ENCODE measurements at places on chromosomes 6 and 20.

DNA sequence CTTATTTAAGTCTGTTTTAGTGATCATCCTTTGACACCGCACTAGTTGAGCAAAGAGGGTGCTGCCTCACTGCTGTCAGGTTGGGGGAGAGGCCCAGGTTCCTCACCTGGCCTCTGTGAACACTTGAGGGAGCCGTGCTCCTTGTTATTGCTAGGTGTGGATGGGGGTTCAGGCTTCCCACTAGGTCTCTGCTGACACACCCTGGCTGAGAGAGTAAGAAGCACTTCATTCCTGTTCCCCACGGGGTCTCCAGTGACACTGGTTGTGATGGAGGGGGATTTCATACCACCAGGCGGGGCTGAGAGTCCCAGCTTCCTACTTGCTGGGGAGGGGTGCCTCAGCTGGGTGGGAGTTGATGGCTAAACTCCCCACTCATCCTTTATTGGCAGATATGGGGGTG, 11.1 kb upstream of the NOTCH4 start:
- DNase-seq: no peak

- no peak for DNase-seq
Observed at GRCh38 chr6:136466777-136467176, 83.4 kb downstream of the MAP7 start.

GRCh38 chr6:91387290-91388059, 800.6 kb upstream of the MAP3K7 start:
- DNase-seq: no peak

DNA sequence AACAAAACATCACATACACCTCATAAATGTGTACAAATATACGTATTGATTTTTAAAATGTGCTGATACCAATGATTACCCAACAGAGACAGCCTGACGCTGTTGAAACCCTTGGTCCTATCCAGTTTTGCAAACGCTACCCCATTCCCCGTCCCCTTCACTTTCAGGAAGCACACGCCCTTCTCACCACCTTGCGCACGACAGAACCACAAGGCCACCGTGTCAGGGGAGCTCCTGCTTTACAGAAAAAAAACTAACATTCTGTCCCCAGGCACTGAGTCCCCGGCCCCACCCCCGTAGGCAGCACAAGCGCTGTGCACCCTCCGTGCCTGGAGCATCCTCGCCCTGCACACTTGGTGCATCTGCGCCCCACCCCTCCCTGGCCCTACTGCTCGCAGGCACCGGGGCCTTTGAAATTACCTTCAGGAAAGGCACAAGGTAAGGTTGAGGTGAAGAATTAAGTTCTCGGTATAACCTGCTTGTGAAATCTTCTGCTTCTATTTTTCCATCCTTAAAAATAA, 58.5 kb downstream of the TAF4 start:
- DNase-seq: no peak

DNA sequence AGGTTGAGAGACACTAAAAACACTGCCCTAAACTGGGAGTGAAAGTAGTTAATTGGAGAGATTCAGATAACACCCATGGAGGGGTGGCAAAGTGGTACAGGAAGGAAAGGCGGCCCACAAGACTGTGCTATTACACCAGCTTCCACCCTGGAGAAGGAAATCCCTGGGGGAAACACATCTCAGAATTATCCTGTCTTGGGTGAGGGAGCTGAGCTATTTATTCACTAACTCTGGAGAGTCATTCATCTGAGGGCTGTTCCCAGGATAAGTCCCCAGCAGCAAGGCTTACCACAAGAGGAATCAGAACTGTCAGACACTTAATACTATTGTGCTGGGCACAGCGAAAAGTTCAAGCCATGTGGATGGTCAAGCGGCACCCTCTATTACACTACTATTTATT, 9.9 kb downstream of the TBCC start:
- no peak for DNase-seq

GRCh38 chr6:138211048-138211581, 7.2 kb downstream of the PBOV1 start:
- no peak for DNase-seq

DNA sequence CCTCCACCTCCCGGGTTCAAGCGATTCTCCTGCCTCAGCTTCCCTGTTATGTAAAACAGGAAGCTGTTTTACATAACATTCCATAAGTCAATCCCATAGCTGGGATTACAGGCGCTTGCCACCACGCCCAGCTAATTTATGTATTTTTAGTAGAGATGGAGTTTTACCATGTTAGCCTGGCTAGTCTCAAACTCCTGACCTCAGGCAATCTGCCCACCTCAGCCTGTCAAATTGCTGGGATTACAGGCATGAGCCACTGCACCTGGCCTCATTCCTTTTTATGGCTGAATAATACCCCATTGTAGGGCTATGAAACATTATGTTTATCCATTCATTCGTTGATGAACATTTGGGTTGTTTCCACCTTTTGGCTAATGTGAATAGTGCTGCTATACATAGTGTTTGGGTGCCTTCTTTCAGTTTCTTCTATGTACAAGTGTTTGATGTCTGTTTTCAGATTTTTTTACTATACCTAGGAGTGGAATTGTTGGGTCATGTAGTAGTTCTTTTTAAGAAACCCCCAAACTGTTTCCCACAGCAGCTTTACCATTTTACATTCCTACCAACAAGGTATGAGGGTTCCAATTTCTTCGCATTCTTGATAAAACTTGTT, 138.7 kb upstream of the COL21A1 start:
- no peak for DNase-seq

DNA sequence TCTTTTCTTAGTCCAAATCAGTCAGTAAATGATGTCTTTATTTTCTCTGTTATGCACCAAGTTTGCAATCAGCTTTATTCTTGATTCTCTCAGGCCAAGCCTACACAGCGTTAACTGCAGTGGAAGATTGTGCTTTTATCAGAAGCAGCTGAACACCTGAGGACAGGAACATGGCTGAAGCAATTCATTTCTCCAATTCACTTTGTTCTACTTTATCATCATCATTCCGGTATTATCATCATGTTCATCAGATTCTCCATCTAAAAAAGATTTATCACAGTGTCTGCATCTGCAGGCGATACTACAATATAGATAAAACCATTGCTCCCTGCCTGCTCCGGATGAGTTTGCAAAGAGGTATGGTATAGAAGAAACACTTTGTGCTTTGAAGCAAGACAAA, 68.1 kb upstream of the STMND1 start:
- no peak for DNase-seq

GRCh38 chr6:70980727-70981126, 23.9 kb upstream of the B3GAT2 start:
- DNase-seq: no peak

DNA sequence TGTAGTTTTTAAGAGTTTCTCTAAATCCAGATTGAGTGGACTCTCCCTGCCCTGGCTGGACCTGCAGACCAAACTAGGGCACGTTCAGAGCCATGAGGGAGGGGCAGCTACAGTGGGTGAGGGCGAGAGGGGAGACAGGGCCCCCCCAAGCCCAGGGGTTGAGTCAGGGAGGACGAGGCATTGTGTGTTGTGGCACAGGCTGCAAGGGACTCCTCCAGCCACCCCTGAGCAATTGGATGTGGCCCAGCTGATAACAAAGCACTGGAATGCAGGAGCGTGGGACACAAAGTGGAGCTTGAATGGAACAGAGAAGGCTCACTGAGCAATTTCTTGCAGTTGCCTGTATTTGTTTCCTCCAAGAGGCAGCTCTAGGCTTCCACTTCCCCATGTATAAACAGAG, 43.5 kb upstream of the MYL9 start:
- DNase-seq: no peak

DNA sequence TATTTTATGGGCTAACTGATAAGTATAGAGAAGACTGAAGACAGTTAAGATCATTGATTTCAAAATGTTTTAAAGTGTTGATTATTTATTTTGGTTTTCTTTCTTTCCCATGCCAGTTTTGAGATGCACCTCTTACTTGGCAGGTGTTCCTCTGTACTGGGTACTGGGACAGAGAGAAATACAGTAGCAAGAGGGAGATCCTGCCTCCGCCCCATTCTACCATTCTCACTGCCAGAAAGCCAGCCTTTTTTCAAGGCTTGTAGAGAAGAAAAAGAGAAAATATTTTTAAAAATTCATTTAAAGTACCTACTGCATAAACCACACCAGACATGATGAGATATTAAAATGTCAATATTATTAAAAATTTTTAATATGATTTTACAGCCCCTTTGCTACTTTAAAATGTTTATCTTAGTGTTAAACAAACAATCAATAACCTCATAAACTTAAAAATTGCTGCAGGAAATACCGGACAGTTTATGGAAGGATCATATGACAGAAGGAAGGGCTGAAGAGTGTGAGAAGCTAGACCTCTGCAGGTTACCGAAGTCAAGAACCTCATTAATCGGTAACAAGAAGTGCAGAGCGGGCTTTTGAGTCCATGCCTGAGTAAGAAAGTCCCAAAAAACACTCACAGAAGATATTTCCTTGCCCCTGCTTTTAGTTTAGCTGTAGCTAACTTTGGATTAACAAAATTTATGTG, 117.8 kb upstream of the ESR1 start:
- no peak for DNase-seq

GRCh38 chr6:46653439-46654195, 842 bp downstream of the SLC25A27 start:
- no peak for DNase-seq

- no peak for DNase-seq
Observed at GRCh38 chr6:45951321-45952167, 64.1 kb downstream of the CLIC5 start.

GRCh38 chr6:148244217-148244935, 98.3 kb upstream of the SASH1 start:
- no peak for DNase-seq

GRCh38 chr20:19027971-19028370, 184.5 kb upstream of the SLC24A3 start:
- no peak for DNase-seq

DNA sequence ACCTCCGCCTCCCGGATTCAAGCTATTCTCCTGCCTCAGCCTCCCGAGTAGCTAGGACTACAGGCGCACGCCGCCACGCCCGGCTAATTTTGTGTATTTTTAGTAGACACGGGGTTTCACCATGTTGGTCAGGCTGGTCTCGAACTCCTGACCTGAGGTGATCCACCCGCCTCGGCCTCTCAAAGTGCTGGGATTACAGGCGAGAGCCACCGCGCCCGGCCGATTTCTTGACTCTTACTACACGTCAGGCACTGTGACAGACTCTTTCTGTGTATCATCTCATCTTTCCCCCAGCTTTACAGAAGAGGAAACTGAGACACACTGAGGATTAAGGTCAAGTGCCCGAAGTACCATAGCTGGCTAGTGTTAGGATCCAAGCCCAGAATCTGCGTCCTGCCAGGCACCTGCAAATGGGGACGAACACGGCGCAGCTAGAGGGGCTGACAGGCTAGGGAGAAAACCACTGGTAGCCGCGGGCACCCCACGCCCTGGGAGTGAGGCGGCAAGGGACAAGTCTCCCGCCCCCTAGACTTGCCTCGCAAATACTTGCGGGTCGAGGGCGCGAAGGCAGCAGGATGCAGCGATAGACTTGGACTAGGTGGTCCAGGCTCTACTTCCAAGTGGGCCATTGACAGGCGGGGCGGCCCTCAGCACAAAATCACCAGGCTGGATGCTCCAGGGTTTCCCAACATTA, 1.1 kb upstream of the TAF8 start:
- no peak for DNase-seq

DNA sequence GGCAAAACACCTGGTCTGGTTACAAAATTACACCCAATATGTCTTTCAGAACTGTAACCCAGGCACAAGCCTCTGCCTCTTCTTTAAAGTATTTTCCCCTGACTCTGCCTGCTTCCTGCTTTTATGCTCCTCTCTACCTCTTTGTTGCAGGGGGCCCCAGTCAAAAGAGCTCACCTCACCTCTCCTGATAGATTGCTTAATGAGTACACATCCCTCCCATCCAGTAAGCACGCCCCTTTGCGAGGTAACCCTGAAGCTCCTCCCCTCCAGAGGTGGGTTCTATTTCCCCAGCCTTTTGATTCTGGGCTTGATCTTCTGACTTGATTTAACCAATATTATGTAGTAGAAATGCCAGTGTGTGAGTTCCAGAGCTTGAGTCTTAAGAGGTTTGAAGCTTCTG, 56.6 kb upstream of the EYA2 start:
- no peak for DNase-seq

DNA sequence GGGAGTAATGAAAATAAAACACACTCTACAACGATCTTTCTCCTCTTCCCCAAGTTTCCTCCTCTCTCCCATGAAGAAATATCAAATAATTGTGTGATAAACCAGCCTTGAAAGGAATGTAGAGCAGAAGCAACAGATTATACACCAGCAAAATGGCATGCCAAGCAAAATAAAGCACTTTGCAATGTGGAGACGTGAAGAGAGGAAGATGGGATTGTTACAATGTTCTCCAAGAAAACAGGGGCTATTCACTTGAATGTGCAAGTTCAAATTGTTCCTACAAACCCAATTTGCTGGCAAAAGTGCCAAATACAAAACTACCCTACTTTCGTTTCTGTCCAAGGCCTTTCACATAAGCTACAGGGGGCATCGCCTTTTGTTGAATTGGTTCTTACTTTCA, 185.1 kb downstream of the PDE7B start:
- no peak for DNase-seq

GRCh38 chr20:45374966-45375365, 3.2 kb downstream of the TP53TG5 start:
- no peak for DNase-seq

DNA sequence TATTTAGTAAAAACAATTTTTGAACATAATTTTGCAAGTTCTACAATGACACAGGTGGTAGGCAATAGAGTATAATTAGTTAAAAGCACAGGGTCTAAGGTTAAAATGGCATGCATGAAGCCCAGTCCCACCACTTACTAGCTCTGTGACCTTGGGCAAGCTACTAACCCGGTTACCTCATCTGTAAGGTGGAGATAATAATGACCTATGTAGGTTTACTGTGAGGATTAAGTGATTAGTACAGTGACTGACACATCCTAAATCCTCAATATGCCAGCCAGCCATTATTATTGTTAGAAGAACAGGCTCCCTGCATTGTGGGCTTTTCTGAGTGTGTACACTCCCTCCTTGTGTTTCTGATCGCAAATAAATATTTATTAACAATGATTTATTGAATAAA, 26.2 kb downstream of the ATXN1 start:
- no peak for DNase-seq

DNA sequence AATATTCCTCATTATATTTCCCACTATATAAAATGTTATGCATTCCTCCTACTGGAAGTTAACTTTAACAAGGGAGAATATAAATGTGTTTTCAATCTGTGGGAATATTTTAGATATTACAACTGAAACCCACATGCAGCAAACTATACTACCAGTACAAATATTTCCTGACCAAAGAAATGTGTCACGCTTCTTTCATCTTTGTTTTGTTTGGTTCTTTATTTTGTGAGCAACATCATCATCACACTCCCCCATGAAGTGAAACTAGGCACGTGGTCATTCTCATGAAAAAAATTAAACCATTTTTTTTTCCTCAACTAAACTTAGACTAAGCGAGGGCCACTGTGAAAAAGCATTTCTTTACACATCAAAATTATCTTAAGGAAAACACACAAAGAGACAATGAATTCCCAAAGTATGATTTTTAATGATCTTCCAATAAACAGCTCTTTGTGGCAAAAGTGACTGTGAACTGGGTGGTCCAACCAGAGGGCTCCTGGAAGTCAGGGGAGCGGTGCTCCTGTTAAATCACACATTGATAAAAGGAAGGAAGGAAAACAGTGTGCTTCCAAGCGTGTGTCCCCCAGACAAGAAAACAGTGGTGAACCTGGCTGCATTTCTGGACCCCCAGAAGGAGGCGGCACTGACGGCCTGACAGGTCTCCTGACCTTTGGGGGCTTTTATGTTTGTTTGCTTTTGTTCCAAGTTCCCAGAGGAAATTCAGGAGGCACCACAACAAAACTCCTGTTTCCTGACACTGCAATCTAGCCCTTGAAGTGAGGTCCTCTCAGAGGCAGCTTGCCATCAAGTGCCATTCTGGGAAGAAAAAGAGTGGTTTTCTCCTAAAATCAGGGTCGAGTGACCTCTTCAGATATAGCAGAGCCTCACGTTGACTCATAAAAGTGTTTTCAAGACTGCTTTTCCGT, 166.8 kb upstream of the FOXQ1 start:
- DNase-seq: peak; percentile 50

Data from AG04449 (cell line).